Stomach (tissue), 19 donors: ENCODE measurements at places on chromosomes 2 and 18. TPM values are rescaled to one million over a fixed set of nuclear protein-coding genes. Genes with fewer than 3 reads are reported as not detected.

Gene AQP12B
- total RNA-seq = not detected

DNA sequence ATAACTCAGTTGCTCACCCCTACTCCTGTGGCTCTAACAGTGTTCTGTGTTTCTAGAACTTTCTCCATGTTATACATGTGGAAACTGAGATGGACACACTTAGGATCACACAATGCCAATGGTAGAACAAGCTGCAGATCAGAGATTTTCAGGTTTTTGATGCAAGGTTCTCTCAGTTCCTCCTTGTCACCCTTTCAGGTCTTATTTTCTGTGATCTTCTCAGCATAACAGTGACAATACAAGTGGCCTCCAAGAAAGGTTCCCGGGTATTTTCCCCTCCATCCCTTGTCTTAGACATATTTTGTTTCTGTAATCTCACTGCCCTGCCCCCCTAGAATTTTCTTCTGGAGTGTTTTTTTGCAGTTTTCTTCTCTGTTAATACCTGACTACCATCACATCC lies 6.2 kb upstream of the MGAT5 start:
- H3K4me3 ChIP-seq = no peak overlapping the region
- H3K36me3 ChIP-seq = no peaks in the 10 kb centered on the region
- H3K27ac ChIP-seq = no peak overlapping the region
- H3K4me1 ChIP-seq = peaks cover 53% of the 10 kb centered on the region
- DNase-seq = no peak

GRCh38 chr2:85716346-85716914 lies 22.3 kb downstream of the GNLY start:
- no peak for DNase-seq
- H3K27me3 ChIP-seq = no peaks in the 10 kb centered on the region
- H3K4me1 ChIP-seq = peaks cover 22% of the 10 kb centered on the region
- no peak overlapping the region for H3K27ac ChIP-seq
- H3K4me3 ChIP-seq = no peak overlapping the region

DNA sequence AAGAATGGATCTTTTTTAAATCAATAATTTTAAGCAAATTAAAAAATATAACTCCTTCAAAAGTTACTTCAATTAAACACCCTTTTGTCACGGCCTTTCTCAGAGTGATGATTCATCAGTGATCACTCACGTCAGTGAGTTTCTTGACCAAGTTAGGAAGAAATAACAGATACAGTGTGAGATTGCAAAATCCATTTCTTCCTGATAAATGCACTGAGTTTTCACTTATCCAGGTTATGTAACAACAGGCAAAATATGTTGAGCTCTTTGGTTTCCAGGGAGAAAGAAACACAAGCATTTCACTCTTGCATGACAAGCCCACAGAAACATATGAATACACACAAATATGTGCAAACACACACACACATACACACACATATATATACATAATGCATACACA lies 195.9 kb upstream of the CYRIA start:
- H3K36me3 ChIP-seq = no peaks in the 10 kb centered on the region
- DNase-seq = no peak
- no peak overlapping the region for H3K27ac ChIP-seq

GRCh38 chr18:13762690-13763439 lies 36.4 kb downstream of the RNMT start:
- no peaks in the 10 kb centered on the region for H3K4me1 ChIP-seq
- H3K36me3 ChIP-seq = peaks cover 16% of the 10 kb centered on the region
- no peak overlapping the region for H3K27ac ChIP-seq
- no peak for DNase-seq
- H3K4me3 ChIP-seq = no peak overlapping the region
- H3K27me3 ChIP-seq = no peaks in the 10 kb centered on the region

GRCh38 chr2:1499033-1499795 lies 86.0 kb downstream of the TPO start:
- H3K27me3 ChIP-seq = no peaks in the 10 kb centered on the region
- no peak overlapping the region for H3K4me3 ChIP-seq
- H3K27ac ChIP-seq = no peak overlapping the region
- DNase-seq = no peak

DNA sequence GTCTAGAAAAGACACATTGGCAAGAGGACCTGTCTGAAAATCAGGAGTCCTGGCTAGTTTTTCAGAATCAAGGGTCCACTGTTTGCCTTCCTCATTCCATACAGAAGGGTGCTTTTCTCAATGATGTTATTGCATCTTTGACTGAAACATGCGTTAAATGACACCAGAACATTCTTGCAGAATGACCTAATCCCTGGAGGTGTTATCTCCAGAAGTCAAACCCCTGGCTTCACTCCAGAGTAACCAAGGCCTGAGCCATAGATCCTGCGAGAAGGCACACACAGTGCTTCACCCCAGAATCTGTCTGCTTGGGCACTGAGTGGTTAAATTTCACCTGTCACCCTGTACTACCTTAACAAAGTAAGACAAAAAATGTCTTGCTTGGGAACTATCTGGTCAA lies 1055.2 kb upstream of the FANCL start:
- peaks cover 3% of the 10 kb centered on the region for H3K4me1 ChIP-seq
- no peak overlapping the region for H3K27ac ChIP-seq
- no peaks in the 10 kb centered on the region for H3K27me3 ChIP-seq
- no peaks in the 10 kb centered on the region for H3K36me3 ChIP-seq
- no peak for DNase-seq

Gene METTL4
- 4.1 TPM for total RNA-seq

- no peaks in the 10 kb centered on the region for H3K4me1 ChIP-seq
- peaks cover 16% of the 10 kb centered on the region for H3K27me3 ChIP-seq
- DNase-seq = no peak
- no peak overlapping the region for H3K4me3 ChIP-seq
Observed at GRCh38 chr18:51621864-51622160, 424.3 kb upstream of the MEX3C start.

- DNase-seq = no peak
- H3K36me3 ChIP-seq = no peaks in the 10 kb centered on the region
- H3K4me1 ChIP-seq = peaks cover 94% of the 10 kb centered on the region
- no peak overlapping the region for H3K4me3 ChIP-seq
- H3K27me3 ChIP-seq = no peaks in the 10 kb centered on the region
Observed at GRCh38 chr2:239304533-239305221, 96.1 kb downstream of the HDAC4 start.

Gene RTP5
- not detected for total RNA-seq

- DNase-seq = no peak
- no peaks in the 10 kb centered on the region for H3K27me3 ChIP-seq
- H3K4me1 ChIP-seq = no peaks in the 10 kb centered on the region
- no peak overlapping the region for H3K27ac ChIP-seq
- no peak overlapping the region for H3K4me3 ChIP-seq
- H3K36me3 ChIP-seq = no peaks in the 10 kb centered on the region
Observed at GRCh38 chr2:147792966-147793617, 51.7 kb upstream of the ACVR2A start.

GRCh38 chr18:74944676-74945075 lies 264.3 kb downstream of the PTGR3 start:
- no peak for DNase-seq
- H3K36me3 ChIP-seq = no peaks in the 10 kb centered on the region
- no peaks in the 10 kb centered on the region for H3K27me3 ChIP-seq
- no peak overlapping the region for H3K4me3 ChIP-seq
- no peak overlapping the region for H3K27ac ChIP-seq

DNA sequence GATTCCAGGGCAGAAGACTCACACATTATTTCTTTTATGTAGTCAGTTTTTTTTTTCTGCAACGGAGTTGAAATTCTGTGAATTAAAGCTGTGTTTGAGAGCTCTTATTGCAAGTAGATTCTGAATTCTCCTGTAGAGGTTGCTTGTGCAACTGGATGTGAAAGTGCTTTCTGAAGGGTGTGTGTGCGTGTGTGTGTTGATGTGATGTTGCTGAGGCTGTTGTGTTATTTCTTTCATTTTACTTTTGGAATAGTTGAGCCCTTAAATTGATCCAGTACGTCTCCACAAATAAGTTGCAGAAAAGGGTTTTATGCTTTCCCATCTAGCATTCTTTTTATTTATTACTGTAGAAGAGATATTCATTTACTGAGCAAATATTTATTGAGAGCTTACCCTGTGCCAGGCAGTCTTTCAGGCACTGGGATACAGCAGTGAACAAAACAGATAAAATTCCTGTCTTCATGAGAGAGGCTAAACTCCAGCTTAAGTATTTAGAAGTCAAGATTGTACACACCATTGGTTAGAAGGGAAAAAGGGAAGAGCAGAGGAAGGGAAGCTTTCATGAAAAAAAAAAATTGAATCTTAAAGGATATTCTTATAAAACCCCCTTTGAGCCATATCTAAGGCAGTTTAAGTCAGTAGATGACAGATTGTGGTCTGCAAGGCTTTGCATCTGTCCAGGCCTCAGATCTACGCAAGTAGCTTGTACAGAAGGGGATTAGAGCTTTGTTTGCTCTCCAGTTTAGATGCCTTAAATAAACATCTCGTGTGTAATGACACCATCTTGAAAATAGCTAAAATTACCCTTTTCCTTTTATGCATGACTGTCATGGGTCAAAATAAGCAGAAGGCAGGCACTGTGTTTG lies 58.2 kb downstream of the MYO1B start:
- H3K4me3 ChIP-seq = no peak overlapping the region
- no peaks in the 10 kb centered on the region for H3K36me3 ChIP-seq
- peaks cover 11% of the 10 kb centered on the region for H3K4me1 ChIP-seq
- H3K27me3 ChIP-seq = no peaks in the 10 kb centered on the region
- DNase-seq = peak; percentile 52

Gene HOXD8
- total RNA-seq = 15.9 TPM
